Type B pancreatic cell (in vitro differentiated cells): ENCODE measurements at places on chromosomes 1 and 21.

DNA sequence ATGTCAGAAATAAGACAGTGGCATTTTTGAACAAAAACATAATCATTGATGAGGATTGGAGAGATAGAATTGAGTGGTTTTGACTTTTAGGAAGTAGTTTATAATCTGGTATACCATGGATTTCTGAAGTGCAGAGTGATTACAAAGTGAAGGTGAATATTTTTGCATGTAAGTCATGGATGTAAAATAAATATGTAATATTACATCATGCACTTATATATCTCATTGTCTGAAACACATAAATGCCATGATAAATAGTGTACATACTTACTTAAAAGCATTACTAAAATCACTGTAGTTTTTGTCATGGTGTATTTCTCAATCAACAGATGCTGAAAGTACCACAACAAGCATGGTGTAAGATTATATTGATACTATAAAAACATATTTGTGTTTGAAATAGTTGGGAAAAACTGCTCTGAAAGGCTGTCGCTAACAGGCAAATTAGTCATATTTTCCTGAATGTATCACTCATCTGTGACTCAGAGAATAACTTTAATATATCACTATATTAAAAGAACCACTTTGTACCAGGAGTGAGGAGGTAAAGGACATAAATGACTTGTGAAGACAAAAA lies 24.8 kb upstream of the RGS18 start:
- DNase-seq, result no peak

DNA sequence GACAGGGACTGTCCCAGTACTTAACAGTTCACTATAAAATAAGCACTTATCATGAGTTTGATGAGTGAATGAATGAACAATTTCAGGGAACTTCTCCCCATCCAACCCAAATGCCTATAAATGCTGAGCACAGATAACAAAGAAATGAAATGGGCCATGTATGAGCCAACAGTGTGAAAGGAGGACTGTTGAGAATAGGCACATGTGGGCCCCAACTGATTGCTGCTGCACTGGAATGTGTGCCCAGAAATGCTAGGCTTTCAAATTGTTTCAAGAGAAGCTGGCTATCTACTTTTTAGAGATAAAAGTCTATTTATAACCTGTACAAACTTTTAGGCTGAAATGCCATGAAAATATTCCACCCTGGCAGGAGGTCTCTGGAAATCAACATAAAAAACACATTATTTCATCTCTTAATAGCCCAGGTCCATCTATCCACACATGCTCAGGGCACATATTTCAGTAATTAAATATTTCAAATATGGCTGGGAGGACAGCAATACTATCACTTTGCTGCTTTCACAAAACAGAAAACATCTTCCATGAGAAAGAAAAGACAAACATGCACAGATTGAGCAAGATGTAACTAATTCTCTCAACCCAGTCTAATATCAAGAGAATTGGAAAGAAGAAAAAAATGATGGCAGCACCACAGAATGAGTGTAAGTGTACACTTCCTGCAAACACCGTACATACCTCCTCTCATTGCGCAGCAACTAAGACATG lies 49.8 kb downstream of the COLGALT2 start:
- DNase-seq, result no peak

DNA sequence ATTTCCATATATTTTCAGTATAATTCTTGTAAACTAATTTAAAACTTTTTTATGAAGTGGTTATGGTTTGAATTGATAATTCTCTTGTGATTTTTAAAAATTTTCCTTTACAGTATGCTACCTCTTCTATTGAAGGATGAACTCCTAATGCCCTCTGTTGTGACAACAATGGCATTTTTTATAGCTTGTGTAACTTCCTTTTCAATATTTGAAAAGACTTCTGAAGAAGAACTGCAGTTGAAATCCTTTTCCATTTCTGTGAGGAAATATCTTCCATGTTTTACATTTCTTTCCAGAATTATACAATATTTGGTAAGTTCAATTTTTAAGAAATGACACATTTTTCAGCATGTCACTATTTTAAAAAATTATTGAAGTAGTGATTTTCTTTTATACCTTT lies 61.4 kb downstream of the ALG6 start:
- no peak for DNase-seq

GRCh38 chr1:112938210-112938609 lies 17.8 kb downstream of the SLC16A1 start:
- no peak for DNase-seq

GRCh38 chr1:54069791-54070170 lies 16.4 kb downstream of the TCEANC2 start:
- no peak for DNase-seq

- no peak for DNase-seq
Observed at GRCh38 chr1:202953392-202953791, 4.7 kb downstream of the ADIPOR1 start.

DNA sequence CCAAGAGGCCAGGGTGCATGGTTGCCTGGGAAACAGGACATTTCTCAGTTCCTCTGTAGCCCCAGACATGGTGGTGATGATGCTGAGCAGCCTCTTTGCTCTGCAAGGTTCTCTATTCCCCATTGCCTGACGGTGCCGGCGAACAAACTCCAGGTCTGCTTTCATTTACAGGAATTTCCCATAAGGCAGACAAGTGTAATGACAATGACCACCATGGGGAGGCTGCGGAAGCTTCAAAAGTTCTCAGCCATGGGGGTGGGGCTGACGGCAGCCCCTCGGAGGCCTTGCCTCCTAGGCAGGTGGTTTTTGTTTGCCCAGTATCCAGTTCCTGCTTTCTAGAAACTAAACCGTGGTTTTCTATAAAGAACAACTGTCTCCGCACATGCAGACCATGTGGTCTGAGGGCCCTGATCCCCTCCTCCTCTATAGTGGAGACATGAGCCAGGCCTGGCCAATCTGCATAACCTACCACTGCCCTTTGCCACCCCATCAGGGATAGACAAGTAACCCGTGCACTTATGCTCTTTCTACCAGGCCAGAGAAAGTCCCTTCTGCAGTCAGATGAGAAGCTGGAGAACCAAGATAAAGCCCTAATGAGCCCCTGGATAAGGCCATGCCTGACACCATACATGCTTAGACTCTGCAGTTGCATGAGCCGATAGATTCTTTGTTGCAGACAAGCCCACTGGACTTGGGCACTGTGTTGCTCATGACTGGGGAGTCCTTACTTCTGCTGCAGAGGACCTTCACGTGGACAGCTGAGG lies 54.1 kb downstream of the LDLRAD2 start:
- no peak for DNase-seq

GRCh38 chr1:201275253-201275666 lies 8.0 kb upstream of the PKP1 start:
- no peak for DNase-seq

DNA sequence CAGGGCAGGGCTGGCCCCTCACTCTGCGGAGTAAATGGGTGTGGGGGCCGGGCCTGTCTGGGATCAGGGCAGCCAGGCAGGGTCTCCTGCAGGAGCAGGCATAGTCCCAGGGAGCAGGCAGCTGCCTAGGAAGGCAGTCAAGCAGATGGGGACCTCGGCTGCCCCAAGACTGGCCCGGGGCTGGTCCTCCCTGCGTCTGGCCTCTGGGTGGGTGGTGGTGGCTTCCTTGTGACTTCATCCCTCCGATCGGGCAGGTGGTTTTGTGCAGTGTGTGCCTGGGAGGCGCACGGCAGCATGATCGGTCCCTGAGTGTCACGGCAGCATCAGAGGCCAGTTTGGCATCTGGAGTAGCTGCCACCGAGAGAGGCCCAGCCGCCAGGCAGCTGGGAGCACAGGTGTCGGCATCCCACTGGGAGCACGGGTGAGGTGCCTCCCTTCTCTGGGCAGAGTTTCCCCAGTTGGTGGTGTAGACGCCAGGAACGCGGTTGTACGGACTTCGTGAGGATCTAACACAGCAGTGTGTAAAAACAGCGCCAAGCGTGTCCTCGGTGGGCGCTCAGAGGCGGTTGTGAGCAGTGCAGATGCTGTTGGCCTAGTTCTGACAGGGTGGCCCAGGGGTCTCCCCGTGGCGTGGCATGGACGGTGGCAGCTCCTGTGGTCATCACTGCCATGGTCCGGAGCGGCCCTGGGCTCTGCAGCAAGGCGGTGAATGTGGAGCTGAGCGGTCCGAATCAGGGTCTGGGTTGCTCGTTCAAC lies 45.9 kb downstream of the PRKCZ start:
- no peak for DNase-seq

GRCh38 chr1:148383966-148384365 lies 99.1 kb downstream of the PPIAL4G start:
- DNase-seq, result no peak

DNA sequence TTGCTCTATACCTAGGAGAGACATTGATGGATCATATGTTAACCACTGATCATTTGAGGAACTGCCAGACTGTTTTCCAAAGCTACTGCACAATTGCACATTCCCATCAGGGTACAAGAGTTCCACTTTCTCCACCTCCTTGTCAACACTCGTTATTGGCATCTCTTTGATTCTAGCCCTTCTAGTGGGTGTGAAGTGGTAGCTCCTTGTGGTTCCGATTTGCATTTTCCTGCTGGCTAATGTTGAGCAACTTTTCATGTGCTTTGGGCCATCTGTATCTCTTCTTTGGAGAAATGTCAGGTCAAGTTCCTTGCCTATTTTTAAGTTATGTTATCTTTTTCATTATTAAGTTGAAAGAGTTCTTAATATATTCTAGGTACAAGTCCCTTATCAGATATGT lies 90.1 kb downstream of the DMRTB1 start:
- DNase-seq, result no peak
